Ovary (tissue), 10 donors: ENCODE measurements at places on chromosomes 3 and 15. TPM values are rescaled to one million over a fixed set of nuclear protein-coding genes. Genes with fewer than 3 reads are reported as not detected.

- no peak for DNase-seq
Measured at GRCh38 chr3:113092746-113093145, 102.0 kb downstream of the GTPBP8 start.

DNA sequence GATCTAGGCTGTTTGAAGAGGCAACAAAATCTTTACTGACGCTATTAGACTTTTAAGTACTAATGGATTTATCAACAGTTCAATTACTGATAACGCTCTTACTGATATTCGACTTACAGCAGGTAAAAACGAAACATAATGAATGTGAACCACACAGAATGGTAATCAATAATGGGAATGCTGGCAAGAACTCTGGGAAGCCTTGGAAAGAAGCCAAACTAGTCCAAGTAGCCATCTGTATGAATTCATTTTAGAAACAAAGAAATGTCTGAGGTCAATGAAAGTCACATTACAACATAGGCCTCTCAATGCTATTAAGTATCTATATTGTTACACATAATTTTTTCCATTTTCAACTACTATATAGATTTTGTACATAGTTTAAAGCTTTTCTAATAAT, 130.0 kb downstream of the DMXL2 start:
- no peak for DNase-seq

DNA sequence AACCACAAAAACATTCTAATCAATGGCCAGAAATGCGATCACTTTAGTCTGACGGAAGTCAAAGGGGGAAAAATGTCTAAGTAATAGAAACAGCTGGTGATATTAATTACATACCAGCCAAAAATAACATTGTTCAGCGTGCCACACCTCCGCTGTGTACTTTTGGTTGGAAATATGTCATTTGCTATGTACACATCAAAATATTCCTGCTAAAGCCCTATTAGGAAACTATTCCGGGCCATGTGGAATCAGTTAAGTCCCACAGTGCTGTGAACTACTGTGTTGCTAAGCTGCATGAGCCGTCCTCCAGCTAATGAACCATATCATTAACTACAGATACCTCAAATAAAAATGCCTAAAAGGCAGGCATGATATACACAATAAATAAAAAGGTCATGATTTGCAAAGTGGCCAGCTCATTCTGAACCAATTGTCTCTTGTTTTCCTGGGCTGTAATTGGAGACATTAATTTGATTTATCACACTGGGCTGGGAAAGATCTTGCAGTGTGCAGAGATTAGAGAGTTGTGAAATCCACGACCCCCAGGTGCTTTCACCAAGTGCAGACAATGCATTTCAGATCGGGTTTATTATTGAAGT, 200.5 kb upstream of the LRTM1 start:
- DNase-seq = no peak

DNA sequence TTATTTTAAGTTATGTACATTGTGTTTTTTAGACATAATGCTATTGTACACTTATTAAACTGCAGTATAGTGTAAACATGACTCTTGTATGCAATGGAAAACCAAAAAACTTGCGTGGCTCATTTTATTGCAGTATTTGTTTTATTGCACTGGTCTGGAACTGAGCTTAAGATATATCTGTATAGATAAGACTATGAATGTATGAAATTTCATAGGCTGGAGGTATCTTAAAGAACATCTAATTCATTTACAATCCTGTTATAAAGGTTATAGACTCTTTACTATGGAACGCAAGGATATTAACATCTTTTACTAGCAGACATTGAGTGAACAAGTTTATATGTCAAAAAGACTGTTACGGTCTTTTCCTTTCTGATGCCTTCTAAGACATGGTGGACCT, 459.4 kb downstream of the IL5RA start:
- DNase-seq = no peak

DNA sequence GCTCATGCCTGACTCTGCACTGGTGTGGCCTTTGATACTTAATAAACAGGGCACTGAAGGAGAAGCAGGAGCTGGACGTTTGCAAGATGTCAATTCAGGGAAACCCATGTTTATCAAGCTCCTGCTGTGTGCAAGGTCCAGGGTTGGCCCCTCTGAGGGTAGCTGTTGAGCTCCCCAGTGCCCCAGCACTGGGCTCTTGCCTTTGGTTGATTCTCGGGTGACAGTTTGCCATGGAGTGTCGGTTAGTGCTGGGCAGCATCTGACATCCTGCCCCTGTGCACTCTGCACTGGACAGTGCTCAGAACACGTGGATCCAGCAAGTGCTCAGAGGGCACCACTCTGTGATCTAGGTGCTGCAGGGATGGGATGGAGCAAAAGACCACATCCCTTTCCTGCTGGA, 7.3 kb downstream of the HDAC11 start:
- DNase-seq = no peak

GRCh38 chr3:51568996-51569395, 30.5 kb downstream of the RAD54L2 start:
- no peak for DNase-seq

DNA sequence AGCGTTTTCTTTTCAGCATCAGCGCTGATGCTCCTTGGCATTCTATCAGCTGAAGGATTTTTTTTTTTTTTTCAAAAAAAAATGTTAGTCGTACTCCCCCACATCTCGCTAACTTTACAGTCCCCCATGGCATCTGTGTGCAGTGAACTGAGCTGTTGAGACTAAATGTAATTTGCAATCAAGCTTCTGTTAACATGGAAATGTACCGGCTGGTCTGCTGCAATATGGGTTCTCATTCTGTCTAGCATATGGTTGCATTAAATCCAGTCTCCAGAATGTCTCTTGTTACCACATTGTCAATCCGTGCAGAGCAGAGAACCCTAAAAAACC, 32.2 kb upstream of the TPRG1 start:
- DNase-seq = no peak

Gene DLL4
- 15.7 TPM for polyA plus RNA-seq

Gene CSTA
- 38.5 TPM for polyA plus RNA-seq

Gene SGO1
- 0.19 TPM for polyA plus RNA-seq
